Activated T-helper 9 cell treated with anti-CD3 and anti-CD28 coated beads, Interleukin-2, amount 50 U/mL, for 16 hours (primary cell): ENCODE measurements at places on chromosomes 12 and 14.
A peak's percentile ranks its signal among the peaks of the same experiment; 100 is the strongest.

DNA sequence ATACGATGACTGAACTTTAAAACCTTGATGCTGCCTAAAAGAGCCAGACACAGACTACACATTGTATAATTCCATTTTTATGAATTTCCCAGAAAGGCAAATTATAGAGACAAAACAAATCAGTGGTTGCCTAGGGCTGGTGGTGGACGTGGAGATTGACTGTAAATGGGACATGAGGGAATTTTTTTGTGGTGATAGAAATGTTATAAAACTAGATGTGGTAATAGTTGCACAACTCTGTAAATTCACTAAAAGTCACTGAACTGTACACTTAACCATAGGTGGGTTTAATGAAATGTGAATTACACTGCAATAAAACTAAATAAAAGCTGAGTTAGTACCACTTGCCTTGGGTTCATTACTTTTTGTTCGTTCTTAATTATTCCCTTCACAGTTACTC is 72.1 kb downstream of the PLEKHA5 start:
- no peak for DNase-seq

GRCh38 chr14:104184911-104185499 is 46.6 kb downstream of the KIF26A start:
- no peak for DNase-seq

DNA sequence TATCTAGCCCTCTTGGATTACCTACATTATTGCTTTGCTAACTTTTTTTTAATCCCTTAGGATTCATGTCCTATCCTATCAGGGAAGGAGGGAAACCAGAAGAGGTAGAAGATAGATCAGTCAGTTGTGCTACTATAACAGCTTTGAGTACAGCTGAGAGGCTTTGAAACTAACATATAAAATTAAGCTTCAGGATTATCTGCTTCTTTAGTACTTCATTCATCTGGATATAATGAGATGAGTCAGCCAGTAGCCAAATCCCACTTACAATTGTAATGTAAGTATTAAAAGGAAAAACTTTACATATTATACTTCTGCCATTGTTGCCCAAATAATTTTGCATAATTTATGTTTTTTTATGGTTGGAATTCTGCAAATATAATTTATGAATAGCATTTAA is 33.4 kb upstream of the ANO6 start:
- DNase-seq: no peak

DNA sequence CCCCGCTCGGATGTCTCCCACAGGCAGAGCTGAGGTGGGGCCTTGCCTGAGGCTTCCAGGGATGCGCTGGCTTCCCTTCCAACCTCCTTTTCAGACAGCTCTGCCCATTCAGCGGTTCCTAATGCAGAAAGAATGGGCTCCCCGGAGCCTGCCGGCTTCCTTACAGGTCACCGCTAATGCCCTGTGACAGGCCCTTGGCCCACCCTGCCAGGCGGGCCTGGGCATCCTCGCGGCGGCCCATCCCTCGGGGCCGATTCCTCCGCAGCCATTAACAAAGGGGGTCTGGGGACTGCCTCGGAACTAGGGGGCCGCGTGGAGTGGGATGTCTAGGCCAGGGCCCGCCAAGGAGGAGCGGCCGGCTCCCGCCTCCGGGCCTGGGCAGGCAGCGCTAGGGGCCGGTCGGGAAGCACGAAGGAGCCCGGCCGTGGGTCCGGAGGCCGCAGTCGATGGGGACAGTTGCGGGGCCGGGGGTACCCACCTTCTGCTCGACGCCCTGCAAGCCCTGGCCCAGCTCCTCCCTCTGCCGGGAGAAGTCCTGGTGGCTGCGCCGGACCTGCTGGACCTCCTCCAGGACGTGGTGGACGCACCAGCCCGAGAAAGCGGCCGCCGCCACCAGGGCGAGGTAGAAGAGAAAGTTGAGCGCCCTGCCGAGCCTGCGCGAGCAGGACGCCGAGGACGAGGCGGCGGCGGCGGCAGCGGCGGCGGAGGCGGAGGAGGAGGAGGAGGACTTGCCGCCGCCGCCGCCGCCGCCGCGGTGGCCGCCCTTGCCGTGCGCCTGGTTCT is 738 bp downstream of the CKAP4 start:
- peak; percentile 47 for DNase-seq

- no peak for DNase-seq
Measured at GRCh38 chr12:94769047-94769420, 118.7 kb upstream of the TMCC3 start.

DNA sequence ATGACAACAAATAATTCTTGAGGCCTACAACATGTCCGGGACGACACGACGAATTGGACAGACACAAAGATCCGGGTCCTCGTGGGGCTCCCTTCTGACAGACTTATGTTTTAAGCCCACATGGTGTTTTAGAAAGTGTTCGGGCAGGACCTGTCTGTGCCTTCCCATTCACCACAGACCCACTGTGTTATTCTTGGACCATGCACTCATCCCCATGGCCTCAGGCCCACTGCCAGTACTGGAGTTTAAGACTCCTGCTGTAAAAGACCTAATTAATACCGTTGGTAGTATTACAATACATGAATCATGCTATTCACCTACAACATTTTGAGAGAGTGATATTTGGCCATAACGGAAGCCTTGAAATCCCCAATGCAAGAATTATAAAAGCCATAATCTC is 20.0 kb downstream of the SLC15A4 start:
- DNase-seq: no peak

DNA sequence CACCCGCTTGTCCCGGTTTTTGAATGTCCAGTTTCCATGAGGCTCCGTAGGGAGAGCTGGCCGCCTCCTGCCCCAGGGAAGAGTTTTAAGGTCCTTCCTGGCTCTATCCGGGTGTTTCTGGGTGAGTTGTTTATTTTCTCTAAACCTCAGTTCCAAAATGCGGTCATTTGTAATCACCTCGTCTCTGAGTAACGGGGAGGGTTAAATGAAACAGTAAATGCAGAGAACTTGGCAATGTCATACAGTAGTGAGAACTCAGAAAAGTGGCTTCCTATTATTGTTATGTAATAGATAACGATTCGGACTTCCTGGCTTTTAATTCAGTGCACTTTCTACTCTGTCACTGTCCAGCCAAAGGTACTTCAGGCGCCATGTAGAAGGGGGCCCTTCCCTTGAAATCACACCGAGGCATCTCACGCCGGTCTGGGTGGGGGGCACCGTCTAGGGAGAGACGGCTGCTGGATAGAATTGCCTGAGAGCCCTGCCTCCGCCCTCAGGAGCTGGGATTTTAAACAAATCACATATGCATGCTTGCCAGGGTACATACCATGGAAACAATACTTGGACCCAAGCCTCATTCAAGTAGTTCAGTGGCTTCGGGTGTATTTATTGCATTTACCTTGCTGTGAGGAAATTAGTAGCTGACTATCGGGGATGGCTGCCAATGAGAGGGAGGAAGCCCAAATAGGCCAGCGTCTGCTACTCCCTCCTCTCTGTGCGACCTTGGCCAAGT is 26.4 kb downstream of the NOS1 start:
- no peak for DNase-seq

GRCh38 chr12:14698555-14698954 is 2.2 kb upstream of the GUCY2C start:
- DNase-seq: no peak

GRCh38 chr12:2457933-2458414 is 336.8 kb upstream of the FKBP4 start:
- no peak for DNase-seq

- DNase-seq: no peak
Measured at GRCh38 chr12:7091660-7092228, 501 bp downstream of the C1R start.

- no peak for DNase-seq
Measured at GRCh38 chr14:87830443-87831096, 162.4 kb downstream of the GALC start.

DNA sequence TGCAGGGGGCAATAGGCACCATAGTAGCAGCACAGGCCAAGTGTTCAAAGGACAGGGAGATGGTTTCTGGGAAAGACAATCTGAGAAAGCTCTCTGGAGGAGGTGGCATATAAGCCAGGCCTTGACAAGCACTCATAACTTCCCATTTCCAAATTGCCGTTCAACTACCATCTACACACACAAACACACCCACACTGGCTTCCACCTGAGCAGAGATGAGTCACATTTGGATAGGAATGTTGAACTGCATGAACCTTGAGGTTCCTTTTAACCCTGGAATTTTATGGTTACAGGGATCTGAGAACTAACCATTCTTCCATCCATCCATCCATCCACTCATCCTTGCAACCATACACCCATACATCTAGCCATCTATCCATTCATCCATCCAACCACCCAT is 86.6 kb downstream of the KSR2 start:
- no peak for DNase-seq
